ENCODE measurements at places on chromosomes 12 and 14.

- no peak for DNase-seq
Observed at GRCh38 chr12:115259968-115260747, 576.2 kb upstream of the TBX3 start.

GRCh38 chr12:81221681-81222080 is 143.8 kb downstream of the ACSS3 start:
- DNase-seq = no peak

GRCh38 chr14:35332517-35333263 is 40.5 kb downstream of the PSMA6 start:
- DNase-seq = no peak

DNA sequence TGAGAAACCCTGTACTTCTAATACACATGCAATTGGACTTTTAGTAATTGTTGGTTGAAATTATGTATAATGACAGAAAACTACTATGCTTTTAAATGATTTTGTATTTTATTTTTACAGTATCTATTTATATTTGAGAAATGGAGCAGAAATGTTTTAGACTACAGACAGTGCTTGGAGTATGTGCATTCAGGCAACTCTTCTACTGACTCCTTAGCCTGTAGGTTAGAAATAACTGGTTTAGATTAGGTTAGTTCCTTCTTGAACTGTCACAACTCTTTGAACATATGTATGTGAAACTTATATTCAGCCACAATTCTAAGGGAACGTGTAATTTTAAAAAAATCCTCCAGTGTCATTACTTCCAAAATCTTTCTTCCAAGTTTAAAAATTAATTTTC is 1.7 kb downstream of the FGFR1OP2 start:
- no peak for DNase-seq

- no peak for DNase-seq
Observed at GRCh38 chr12:11962860-11963259, 107.9 kb upstream of the BCL2L14 start.

DNA sequence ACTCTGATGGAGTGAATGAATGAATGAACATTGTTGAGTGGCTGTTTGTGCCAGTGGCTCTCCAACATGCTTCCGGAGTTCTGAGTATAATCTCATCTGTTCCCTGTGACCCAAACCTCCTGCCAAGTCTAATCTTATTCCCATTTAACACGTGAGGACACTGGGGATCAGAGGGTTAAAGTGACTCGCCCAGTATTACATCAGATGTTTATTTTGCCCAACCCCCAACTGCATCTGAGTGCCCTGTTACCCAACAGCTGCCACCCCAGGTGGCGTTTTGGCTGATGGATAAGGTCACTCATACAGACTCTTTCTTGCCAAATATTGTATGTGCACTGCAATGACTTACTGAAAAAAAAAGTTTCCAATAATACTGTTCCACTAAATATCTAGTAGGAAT is 210.9 kb downstream of the EXOC5 start:
- no peak for DNase-seq

- DNase-seq = peak; percentile 78
Observed at GRCh38 chr12:92143686-92144630, 1.7 kb downstream of the BTG1 start.

DNA sequence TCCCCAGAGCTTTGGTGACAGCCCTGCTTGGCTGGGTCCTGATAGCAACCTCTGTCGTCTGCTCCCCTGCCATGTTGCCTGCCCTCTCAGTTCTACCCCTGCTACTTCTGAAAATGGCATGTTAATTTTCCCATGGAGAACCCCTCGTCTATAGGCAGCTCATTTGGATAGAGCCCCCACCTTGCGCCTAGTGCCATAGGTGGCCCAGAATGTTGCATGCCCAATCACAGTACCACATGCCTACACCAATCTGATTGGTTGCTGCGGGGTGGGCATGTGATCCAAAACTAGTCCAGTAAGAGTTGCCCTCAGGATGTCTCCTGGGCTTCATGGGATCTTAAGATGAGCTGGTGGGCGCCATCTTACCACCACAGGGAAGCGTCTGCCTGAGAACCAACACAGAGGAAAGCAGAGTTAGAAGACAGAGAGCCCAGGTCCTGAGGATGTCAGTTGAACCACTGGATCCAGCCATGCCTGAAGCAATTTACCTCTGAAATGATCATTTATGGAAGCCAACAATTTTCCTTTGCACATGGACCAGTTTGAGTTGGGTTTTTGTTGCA is 85.7 kb downstream of the PAPOLA start:
- no peak for DNase-seq

DNA sequence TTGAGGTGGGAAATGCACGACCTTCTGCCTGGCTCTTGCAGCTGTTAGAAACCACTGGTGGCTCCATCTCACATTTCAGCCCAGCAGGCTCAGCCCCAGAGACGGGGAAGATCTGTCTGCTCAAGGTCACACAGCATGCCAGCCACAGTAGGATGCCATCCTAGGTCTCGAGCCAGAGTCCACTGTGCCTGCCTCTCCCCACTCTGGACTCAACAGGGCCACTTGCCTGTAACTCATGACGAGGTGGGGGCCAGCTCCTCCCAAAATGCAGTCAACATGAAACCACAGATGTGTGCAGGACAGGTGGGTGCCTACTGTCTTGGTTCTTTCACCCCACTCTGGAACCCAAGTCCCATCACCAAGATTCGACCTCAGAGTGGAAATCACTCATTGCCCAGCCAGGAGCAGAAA is 23.2 kb downstream of the BCL11B start:
- no peak for DNase-seq

GRCh38 chr12:81222846-81223592 is 145.1 kb downstream of the ACSS3 start:
- DNase-seq = no peak

GRCh38 chr12:3310271-3311026 is 180.6 kb upstream of the PRMT8 start:
- no peak for DNase-seq

GRCh38 chr14:88212691-88213090 is 110.4 kb downstream of the KCNK10 start:
- DNase-seq = no peak

- DNase-seq = no peak
Observed at GRCh38 chr14:30191639-30192279, 264.1 kb upstream of the PRKD1 start.

DNA sequence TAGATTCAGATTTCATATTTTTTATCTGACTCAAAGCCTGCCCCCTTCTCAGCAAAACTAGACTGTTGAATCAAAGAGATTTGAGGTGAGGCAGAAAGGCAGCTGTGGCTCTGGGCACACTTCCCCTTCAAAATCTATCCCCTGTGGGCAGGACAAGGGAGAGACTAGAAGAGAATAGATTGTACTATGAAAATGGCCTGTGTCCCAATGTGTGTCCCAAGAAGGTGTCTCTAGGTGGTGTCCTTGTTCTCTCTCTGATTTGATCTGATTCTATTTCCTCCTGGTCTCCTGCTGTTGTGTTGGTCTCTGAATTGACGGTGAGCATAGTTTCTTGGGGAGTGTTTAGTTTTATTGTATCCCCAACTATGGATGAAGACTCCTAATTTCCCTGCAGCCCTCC is 565.8 kb upstream of the ATP2B1 start:
- no peak for DNase-seq

DNA sequence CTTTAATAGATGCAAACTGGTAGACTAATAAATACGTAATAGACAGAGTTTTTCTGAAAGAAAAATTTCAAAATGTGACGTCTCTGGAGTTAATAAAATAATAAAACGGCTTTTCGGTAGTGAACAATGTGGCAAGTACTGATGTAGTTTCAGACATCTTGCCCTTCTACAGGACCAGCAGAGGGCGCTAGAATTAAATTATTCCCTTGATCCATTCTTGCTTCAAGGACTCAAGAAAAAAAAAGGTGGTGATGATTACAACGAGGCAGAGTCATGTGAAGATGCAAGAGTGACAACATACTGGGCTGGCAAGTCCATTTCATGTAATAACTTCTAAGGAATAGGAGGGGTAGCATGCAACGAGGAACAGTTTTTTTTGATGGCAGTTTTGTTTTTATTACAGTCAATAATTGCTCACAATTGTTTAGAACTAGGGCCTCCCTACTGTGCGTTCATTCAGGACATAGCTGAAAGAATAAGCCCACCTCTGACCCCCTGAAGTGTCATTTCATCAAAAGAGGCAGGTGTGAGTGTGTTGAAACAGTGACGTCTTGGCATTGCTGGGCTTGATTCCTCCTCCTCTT is 101.0 kb upstream of the GZMB start:
- peak; percentile 46 for DNase-seq

DNA sequence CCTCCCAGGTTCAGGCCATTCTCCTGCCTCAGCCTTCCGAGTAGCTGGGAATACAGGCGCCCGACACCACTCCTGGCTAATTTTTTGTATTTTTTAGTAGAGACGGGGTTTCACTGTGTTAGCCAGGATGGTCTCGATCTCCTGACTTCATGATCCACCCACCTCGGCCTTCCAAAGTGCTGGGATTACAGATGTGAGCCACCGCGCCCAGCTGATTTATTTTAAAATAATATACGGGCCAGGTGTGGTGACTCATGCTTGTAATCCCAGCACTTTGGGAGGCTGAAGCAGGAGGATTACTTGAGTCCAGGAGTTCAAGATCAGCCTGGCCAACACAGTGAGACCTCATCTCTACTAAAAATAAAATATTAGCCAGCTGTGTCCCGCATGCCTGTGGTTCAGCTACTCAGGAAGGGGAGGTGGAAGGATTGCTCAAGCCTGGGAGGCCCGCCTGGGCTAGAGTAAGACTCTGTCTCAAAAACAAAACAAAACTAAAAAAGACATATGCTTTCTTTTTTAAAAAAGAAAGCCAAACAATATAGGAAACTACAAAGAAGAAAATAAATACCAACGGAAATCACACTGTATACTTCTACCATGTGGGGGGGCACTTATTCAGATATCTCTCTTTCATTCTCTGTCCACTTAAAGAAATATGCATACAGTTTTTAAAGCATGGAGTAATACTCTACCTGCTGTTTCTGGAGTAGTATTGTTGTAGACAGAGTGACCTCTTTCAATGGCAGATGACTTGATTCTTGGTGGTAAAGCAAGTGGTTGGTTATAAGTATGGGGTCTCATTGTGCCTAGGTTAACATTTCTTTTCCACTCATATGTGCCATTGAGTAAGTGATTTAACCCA is 930 bp upstream of the MIA2 start:
- no peak for DNase-seq

- peak; percentile 31 for DNase-seq
Observed at GRCh38 chr14:24279301-24280186, 8.1 kb upstream of the RABGGTA start.

- no peak for DNase-seq
Observed at GRCh38 chr12:42819846-42820245, 230.3 kb upstream of the PRICKLE1 start.

GRCh38 chr14:22105006-22105623 is 431.5 kb upstream of the OR4E1 start:
- no peak for DNase-seq

- DNase-seq = no peak
Observed at GRCh38 chr14:101979666-101980065, 15.3 kb downstream of the DYNC1H1 start.

GRCh38 chr14:92037989-92038388 is 1.9 kb downstream of the TRIP11 start:
- DNase-seq = no peak

- DNase-seq = no peak
Observed at GRCh38 chr12:9760699-9761418, at the start of gene CD69. TSS of gene CD69 (minus strand) at chr12:9760901. CDS start at chr12:9760820, 81 bp downstream.

DNA sequence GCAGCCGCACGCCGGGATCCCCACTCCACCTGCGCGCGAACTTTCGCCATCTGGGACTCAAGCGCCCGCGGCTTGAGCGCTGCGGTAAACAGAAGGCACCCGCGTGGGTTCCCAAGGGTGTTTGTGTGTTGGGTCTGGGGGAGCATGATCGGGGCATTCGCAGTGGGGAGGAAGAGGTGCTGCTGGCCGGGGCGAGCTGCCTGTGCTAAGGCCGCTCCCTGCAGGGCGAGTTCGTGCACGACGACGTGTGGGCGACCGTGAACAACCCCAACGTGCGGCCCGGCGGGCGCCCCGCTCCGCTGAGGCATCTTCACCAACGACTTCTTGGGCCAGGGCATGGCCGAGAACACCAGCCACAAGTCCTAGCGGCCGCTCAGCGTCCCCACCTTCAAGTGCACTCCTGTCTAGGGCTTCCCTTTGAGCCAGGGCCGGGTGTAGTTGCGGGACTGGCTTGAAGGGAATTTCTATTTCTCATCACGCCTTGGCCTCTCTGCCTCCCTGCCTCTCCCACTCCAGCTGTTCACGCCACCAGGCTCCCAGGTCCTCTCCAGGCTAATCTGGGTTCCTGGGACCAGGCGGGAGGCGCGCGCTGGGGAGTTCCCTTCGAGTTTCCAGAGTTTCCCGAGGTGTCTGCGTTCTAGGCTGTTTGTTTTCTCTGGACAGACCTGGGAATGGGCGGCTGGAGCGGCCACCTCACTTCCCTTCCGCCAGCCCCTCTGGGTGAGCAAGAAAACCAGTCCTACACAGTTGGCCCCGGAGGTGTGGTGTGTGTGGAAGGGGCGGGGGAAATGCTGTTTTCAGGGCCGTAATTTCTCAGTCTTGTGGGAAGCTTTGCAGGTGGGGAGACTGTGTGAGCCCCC is 417.8 kb upstream of the TMTC1 start:
- no peak for DNase-seq

GRCh38 chr14:36716614-36717184 is 55.0 kb downstream of the PAX9 start:
- DNase-seq = no peak

GRCh38 chr14:22650960-22651521 is 6.9 kb upstream of the OR6J1 start:
- DNase-seq = no peak

GRCh38 chr12:501722-502447 is 42.1 kb downstream of the B4GALNT3 start:
- no peak for DNase-seq

GRCh38 chr12:126262829-126263228 is 1197.6 kb downstream of the AACS start:
- no peak for DNase-seq

DNA sequence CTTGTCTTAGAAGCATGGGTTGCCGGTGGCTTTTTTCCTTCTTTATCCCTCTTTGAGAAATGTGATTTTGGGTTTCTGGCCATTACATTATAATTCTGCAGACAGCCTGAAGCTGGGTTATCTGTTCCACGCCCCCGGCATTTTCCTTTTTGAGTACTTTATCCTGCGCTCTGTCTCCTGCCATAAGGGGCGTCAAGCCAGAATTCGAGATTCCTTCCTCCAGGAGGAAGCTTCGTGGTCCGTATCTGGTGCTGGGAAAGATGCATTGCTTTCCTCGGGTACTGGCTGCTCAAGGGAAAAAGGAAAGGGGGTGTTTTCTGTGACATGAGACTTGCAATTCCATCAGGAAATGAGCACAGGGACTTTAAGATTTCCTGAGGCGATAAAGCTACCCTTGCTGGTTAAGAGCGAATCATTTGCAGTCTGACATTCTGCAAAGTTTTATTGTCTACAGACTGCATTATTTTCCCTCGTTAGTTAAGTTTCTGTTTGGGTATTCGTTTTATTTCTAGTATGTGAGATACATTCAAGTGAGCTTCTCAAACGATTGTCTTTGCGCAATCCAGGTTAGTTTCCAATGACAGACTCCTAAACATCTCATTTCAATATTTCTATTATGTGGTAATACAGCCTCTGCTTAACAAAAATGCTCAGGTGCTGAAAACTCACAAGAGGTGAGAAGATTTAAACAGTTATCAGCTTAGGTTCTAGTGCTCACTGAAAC is 694 bp downstream of the AKAP5 start:
- DNase-seq = no peak

GRCh38 chr14:74891870-74892269 is 10.2 kb downstream of the DLST start:
- DNase-seq = no peak

Data from NCI-H446 treated with DMSO at 0.1 percent for 48 hours (cell line).